Subcutaneous preadipocyte (primary cell): ENCODE measurements at places on chromosomes 2 and 18. TPM values are rescaled to one million over a fixed set of nuclear protein-coding genes. Genes with fewer than 3 reads are reported as not detected.

The VWA3B gene
- not detected in 2 replicates for total RNA-seq

The GBX2 gene
- total RNA-seq: under 0.01 TPM in 1 of 2 replicates, not detected in the other

The CTAGE1 gene
- total RNA-seq: not detected in 2 replicates

The SETBP1 gene
- total RNA-seq: 2.7 and 4.8 TPM in 2 replicates

The ATP8B1 gene
- total RNA-seq: 30.1 and 43.2 TPM in 2 replicates

The STARD6 gene
- under 0.01 TPM in 1 of 2 replicates, not detected in the other for total RNA-seq

The REG3G gene
- total RNA-seq: not detected in 2 replicates

The RBM43 gene
- total RNA-seq: 3.7 and 4.1 TPM in 2 replicates

The LCT gene
- total RNA-seq: 0.20 TPM in 1 of 2 replicates, not detected in the other

The SPHKAP gene
- not detected in 2 replicates for total RNA-seq

The MATN3 gene
- 0.39 and 0.73 TPM in 2 replicates for total RNA-seq

The RFTN2 gene
- total RNA-seq: 2.5 and 4.4 TPM in 2 replicates

The CHST10 gene
- 4.8 and 7.8 TPM in 2 replicates for total RNA-seq

The CXXC1 gene
- 27.6 and 43.8 TPM in 2 replicates for total RNA-seq

The NAT8 gene
- total RNA-seq: not detected in 2 replicates

The CFAP221 gene
- under 0.01 TPM in 1 of 2 replicates, not detected in the other for total RNA-seq

The PER2 gene
- 3.3 and 3.9 TPM in 2 replicates for total RNA-seq

The ARHGEF33 gene
- total RNA-seq: 0.20 and 0.37 TPM in 2 replicates

The GPR35 gene
- total RNA-seq: under 0.01 and 0.20 TPM in 2 replicates

The CNTNAP5 gene
- not detected in 2 replicates for total RNA-seq

The TMEM178A gene
- total RNA-seq: 0.39 TPM in 1 of 2 replicates, not detected in the other

The MAP2 gene
- total RNA-seq: 0.37 and 0.78 TPM in 2 replicates

The NIFK gene
- 54.7 and 58.5 TPM in 2 replicates for total RNA-seq

The HOXD8 gene
- total RNA-seq: 7.7 and 10.0 TPM in 2 replicates

The C2orf72 gene
- total RNA-seq: 0.20 and 0.37 TPM in 2 replicates

The IGFBP5 gene
- total RNA-seq: 11.5 and 106 TPM in 2 replicates

The GPR17 gene
- total RNA-seq: not detected in 2 replicates
